ENCODE measurements at places on chromosomes 12 and 14.

DNA sequence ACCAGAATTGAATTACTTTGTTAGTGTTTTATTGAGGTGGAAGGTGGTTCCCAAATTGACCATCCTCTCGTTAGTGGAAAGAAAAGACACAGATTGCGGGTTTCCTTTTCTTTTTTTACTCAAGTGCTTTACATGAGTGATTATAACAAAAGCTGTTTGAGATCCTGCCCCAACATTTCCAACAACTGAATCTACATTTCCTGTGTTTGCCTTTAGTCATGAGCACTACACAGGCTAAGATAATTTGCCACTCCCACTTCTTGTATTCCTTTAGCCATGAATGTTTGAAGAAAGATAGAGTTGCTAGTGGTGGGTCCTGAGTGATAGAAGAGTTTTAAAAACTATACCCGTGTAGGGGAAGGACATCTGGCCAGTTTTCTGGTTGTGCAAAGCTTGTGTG is 16.0 kb downstream of the RERGL start:
- no peak for DNase-seq

GRCh38 chr14:69996216-69996615 is 117.0 kb downstream of the SMOC1 start:
- DNase-seq: no peak

- DNase-seq: no peak
Measured at GRCh38 chr12:67539946-67540345, 108.6 kb upstream of the DYRK2 start.

DNA sequence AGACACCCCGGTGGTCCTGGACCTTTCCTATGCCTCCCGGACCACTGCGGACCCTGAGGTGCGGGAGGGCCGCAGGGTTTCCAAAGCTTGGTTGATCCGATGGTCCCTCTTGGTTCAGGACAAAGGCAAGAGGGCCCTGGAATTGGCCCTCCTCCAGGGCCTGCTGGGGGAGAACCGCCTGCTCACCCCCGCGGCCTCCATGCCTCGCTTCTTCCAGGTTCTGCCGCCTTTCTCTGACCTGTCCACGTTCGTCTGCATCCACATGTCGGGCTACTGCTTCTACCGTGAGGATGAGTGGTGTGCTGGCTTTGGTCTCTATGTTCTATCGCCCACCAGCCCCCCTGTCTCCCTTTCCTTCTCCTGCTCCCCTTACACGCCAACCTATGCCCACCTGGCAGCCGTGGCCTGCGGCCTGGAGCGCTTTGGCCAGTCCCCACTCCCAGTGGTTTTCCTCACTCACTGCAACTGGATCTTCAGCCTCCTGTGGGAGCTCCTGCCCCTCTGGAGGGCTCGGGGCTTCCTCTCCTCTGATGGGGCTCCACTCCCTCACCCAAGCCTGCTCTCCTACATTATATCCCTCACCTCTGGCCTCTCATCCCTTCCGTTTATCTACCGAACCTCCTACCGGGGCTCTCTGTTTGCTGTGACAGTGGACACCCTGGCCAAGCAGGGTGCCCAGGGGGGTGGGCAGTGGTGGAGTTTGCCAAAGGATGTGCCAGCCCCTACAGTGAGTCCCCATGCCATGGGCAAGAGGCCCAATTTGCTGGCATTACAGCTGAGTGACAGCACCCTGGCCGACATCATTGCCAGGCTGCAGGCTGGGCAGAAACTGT is 13.8 kb downstream of the CBLN3 start:
- no peak for DNase-seq

DNA sequence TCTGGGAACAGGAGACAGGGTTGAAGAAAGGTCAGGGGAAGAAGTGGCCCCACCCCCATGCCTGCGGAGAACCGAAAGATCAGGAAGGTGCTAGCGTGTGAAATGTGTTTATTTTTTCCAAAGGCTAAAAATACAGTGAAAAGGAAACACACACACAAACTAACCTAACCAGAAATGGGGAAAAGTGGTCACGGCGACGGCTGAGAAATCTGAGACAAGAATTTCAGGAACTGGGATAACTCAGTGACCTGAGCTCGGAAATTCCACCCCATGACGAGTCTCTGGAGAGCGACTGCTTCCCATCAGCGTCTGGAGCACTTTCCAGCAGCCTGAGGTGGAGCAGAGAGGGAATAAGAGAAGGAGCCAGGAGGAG is 16.6 kb upstream of the RND1 start:
- no peak for DNase-seq

DNA sequence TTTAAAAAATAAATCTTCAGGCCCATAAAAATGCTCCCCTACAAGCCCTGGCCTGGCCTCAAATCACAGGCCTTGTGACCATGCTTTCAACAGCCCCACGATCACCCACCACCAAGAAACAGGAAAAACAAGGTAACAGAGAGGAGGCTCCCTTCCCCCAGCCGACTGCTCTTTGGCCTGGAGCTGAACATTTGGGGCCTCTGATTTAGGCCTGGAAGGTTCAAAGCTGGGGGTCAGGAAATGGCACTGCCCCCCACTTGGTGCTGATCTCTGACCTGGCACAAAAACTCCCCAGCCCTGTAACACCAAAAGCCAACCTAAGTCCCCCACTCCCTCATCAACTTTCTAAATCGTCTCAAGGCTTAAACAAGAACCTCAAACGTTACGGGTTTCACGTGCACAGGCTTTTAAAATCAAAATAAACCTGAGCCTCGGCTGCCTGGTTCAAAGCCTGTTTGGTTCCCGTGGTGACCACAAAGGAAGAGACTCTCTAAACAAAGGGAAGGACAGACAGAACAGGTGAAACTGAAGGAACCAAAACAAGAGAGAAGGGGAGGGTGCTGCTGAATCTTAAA is 9.0 kb downstream of the ACTN1 start:
- DNase-seq: no peak

- no peak for DNase-seq
Measured at GRCh38 chr12:43098766-43099550, 453.0 kb downstream of the ADAMTS20 start.

- DNase-seq: no peak
Measured at GRCh38 chr12:132836795-132837331, 8.2 kb upstream of the GOLGA3 start.

- no peak for DNase-seq
Measured at GRCh38 chr12:80556566-80556965, 112.5 kb downstream of the PTPRQ start.

DNA sequence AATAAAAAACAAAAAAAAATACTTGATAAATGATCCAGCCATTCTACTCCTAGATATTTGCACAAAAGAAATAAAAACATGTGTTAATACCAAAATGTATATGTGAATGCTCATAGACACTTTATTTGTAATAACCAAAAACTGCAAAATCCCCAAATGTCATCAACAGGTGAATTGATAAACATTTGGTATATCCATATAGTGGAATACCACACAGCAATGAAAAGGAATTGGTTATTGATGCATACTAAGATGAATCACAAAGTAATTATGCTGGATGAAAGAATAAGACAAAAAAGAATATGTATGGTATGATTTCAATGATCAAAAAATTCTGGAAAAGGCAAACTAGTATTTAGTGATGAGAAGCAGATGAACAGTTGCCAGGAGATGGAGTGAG is 124.7 kb upstream of the VASH1 start:
- no peak for DNase-seq

DNA sequence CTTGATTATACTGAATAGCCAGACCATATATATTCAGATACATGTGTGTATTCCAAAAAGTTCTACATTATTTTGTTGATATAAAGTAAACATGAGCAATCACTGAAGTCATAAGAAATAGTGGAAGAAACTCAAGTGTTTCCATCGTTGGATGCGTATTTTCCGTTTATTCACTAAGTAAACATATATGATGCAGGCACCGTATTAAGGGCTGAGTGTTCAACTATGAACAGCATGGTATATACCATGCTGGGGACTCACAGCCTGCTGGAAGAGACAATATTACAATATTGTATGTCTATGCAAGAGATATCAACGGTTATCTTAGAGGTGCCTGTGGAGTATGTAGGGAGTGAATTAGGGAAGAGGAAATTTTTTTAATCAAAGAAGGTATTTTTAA is 1.2 kb downstream of the PYROXD1 start:
- DNase-seq: no peak

- no peak for DNase-seq
Measured at GRCh38 chr12:32270818-32271710, 128.3 kb upstream of the FGD4 start.

- DNase-seq: no peak
Measured at GRCh38 chr14:82490397-82490796, 956.7 kb upstream of the SEL1L start.

- DNase-seq: no peak
Measured at GRCh38 chr14:85439696-85440328, 90.1 kb upstream of the FLRT2 start.

- no peak for DNase-seq
Measured at GRCh38 chr12:120194226-120194533, 335 bp downstream of the GCN1 start.

Data from stimulated activated CD4-positive, alpha-beta T cell treated with anti-CD3 and anti-CD28 coated beads, TNF-alpha, amount 100 ng/mL, for 1 hour (primary cell).